ENCODE measurements at places on chromosomes 12 and 14.

DNA sequence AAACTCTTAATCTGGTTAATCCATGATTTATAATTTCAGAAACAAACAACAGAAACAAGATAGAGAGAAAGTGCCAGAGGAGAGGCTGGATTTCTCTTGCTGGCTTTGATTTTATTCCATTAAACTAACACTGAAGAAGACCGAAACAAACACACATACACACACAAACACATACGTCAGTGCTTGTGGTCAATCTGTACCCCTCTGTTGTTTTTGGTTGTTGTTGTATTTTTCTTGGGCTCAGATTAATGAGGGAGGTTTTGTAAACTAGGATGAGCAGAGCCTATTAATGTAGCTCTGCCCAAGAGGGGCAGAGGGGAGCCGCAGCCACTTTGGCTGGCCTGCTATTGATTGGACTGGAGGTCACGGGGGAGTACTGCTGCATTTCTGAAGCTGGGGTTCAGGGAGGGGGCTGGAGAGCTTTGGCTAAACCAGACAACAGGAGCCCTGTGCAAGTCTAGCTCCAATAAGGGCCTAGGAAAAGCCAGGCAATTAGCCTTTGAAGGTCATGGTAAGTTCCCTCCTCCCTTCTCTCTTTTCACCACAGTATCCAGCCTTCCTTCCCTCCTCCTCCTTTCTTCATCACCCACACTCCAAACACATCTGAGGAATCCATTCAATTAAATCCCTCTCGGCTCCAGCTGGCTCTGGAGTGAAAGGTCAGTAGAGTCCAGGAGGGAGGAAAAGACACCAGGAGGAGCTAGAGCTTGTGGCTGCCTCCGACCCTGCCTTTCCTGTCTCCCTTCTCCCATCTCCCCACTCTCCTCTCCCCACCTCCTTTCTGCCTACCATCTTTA lies 344.1 kb upstream of the LMO3 start:
- no peak for DNase-seq

- no peak for DNase-seq
Observed at GRCh38 chr12:19402743-19403431, 36.4 kb upstream of the AEBP2 start.

DNA sequence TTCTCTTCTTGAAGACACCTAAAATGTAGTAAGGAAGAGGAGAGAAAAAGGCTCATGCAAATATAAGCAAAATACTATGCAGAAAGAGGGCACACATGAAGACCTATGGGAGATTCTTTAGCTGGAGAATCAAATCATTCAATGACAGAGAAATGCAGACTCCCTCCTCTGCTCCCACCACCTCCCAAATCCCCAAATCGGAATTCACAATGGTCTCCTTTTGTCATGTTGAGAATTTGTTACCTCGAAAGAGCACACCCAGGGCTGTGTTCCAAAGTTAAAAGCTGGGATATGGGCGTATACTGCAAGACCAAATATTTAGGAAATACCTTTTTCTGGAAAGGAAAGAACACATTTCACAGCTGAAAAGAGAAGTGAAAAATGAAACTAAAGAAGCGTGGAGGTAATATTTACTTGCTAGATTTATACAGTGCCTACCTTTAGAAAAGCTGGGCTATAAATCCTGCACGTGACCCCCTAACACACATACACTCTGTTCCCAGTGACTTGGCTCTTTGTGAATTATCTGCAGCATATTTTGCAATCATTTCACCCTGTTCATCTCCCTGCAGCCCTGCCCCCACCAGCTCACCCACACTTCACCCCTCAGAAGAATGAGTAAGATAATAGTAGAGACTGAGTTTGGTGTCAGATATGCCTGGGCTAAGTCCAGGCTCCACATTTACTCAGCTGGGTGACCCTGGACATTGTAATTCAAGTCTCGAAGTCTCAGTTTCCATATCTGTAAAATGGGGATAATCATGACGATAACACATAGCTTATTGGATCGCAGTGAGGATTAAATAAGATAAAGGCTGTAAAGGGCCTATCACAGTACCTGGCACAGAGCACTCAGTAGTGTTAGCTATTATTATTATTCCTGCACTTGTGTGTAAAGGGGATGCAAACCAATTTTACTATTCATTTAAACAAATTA lies 2.9 kb upstream of the CACNA1C start:
- no peak for DNase-seq

DNA sequence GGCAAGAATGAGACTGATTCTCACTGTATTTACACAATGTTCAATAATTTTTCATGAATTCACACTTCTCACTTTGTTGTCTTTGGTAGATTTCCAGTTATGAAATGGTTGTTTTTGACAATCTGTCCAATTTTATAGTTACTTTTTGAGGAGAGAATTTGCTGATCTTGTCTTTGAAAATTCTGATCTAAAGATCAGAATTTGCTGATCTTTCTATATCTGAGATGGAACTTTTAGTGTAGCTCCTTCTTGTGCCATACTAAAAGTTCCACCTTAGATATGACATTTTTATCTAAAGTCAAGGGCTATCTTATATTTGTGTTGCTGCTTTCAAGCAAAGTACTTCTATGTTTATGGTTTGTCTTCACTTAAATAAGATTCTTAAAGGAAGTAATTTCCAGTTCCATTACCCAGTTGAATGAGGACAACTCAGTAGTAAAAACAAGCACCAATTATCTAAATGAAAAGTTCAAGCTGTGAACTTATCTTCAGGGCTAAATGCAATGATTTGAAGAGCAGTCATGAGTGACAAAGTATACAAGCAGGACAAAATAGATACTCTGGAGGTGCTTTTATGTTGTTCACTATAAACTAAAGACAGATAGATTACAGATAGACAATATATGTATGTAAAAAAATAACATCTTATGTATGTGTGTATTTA lies 76.4 kb upstream of the FOXG1 start:
- no peak for DNase-seq

- no peak for DNase-seq
Observed at GRCh38 chr12:91404441-91404840, 221.8 kb upstream of the DCN start.

DNA sequence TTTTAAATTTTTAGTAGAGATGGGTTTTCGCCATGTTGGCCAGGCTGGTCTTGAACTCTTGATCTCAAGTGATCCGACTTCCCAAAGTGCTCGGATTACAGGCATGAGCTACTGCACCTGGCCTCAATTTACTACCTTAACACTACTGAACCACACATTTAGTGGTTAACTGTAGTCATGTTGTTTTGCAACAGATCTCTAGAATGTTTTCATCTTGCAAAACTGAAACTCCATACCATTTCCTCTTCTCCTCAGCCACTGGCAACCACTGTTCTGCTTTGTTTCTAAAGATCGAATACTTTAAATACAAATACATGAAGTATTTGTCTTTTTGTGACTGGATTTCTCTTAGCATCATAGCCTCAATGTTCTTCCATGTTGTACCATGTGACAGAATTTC lies 15.4 kb upstream of the SMCO2 start:
- no peak for DNase-seq

- DNase-seq, result no peak
Observed at GRCh38 chr12:79691511-79692248, 916 bp upstream of the PAWR start.

GRCh38 chr12:5904441-5904840 lies 40.6 kb downstream of the ANO2 start:
- DNase-seq, result no peak

DNA sequence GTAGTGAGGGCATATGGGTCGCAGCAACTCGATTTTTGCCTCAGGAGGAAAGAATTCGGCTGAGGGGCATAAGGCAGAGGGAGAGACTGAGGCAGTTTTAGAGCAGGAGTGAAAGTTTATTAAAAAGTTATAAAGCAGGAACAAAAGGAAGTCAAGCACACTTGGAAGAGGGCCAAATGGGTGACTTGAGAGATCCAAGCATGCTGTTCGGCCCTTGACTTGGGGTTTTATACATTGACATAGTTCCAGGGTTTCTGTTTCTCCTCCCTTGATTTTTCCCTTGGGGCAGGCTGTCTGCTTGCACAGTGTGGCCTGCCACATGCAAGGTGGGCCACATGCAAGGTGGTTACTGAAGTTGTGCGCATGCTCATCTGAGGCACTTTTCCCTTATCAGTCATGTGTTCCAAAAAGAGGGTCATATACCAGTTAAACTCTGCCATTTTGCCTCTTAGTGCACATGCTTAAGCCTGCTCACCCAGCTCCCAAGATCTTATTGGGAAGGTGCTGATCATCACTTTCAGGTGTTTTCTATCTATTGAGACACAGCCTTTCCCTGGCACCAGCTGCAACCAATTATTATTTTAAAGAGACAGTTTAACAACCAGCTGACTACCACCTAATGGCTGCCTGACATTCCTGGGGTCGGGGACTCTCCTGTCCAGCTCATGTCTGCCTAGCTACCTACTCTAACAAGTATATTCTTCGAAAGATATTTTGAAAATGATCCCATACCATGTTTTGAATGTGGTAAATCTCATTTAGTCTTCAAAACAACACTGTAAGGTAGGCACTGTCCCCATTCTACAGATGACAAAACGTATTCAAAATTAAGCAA lies 19.9 kb downstream of the PTGER2 start:
- DNase-seq, result no peak

- DNase-seq, result no peak
Observed at GRCh38 chr12:40692765-40693206, 547 bp downstream of the CNTN1 start.

DNA sequence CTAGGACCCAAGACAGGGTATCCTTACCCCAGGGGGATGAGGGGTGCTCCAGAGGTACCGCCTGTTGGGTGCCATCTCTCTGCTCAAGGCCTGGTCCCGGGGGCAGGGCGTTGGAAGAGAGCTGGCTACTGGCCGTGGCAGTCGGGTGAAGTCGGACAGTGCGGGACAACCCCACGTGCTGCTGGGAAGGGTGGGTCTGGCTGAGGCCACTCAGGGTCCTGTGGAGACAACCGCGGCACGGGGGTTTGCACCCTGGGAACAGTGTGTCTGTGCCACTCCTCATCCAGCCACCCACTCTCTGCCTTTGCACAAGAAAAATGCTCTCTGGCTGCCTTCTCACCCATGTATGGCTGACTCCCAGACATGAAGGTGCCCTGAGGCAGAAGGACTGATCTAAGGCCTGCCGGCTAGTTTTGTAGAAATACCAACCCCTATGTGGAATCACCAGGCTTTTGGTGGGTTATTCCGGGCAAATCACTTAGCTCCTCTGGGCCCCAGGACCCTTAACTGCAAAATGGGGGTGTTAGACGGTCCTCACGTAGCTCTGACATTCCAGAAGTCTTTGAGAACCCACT lies 56.5 kb downstream of the LTBP2 start:
- no peak for DNase-seq

GRCh38 chr12:117897372-117898161 lies 71.2 kb downstream of the KSR2 start:
- no peak for DNase-seq

- DNase-seq, result no peak
Observed at GRCh38 chr14:52325126-52325525, 11.0 kb downstream of the PTGER2 start.

- DNase-seq, result no peak
Observed at GRCh38 chr12:72075401-72075800, 136.8 kb downstream of the TPH2 start.

DNA sequence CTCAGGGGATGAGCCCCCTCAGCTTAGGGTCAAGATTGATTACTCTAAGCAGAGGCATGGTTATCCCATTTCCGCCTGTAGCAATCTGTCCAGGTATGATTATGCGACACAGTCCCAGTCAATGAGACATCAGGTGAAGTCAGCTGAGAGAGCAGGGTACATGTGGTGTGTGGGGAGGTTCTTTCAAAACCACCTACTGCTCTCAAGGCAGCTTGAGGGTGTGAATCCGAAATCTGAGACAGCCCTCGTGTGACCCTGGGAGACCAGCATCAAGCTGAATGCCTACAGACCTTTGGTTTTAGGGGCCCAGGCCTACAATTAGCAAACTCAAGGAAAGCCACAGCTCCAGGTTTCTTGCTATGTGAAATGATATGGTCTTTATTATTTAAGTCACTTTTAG lies 275.7 kb downstream of the ITPR2 start:
- DNase-seq, result no peak

GRCh38 chr12:2794736-2795289 lies at the start of gene FKBP4:
Gene FKBP4, plus strand, starts transcription at chr12:2794970. Its CDS starts 170 bp downstream, at chr12:2795140.
- peak; percentile 98 for DNase-seq

- DNase-seq, result no peak
Observed at GRCh38 chr14:55109836-55110235, 19.2 kb upstream of the LGALS3 start.

- DNase-seq, result no peak
Observed at GRCh38 chr14:99360774-99361595, 89.0 kb upstream of the BCL11B start.

- DNase-seq, result no peak
Observed at GRCh38 chr12:107328442-107329133, 235.2 kb upstream of the CRY1 start.

- no peak for DNase-seq
Observed at GRCh38 chr14:81474685-81475324, 58.8 kb downstream of the SEL1L start.

GRCh38 chr12:26425587-26426260 lies 230.4 kb downstream of the SSPN start:
- DNase-seq, result no peak

DNA sequence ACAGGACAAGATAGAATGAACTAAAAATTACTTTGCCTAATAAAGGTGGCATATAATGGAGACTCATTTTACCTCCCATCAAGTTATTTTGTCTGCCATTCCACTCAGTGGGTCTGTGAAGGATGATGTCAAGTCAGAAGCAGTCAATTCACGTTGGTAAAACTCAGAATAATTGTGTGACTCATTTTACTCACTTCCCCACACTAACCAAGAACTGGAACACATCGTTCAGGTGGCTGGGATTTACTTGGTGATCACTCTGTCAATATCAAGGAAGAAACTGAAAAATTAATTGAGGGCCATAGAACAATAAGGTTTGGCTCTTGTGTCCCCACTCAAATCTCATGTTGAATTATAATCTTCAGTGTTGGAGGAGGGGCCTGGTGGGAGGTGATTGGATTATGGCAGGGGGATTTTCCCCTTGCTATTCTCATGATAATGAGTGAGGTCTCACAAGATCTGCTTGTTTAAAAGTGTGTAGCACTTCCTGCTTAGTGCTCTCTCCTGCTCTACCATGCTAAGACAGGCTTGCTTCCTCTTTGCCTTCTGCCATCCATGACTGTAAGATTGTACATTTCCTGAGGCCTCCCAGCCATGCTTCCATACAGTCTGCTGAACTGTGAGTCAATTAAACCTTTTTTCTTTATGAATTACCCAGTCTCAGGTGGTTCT lies 35.7 kb upstream of the GTF2A1 start:
- DNase-seq, result no peak

DNA sequence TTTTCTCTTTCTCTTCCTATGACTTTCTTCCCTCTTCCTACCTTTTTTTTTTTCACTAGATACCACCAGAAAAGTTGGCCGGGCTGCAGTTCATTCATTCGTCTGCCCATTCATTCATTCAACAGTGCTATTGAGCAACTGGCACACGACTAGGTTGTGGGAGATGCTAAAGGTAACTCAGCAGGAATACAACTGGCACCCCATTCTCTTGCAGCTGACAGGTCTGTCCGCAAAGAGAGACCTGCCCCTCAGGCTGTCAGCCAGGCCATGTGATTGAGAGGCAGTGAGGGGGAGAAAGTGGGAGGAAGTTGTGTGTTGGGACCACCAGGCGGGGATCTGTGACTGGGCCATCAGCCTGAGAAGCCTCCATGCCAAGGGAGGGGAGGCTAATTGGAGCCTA lies 105.2 kb downstream of the TSPAN9 start:
- DNase-seq, result no peak
